ENCODE measurements at places on chromosomes 2 and 18.

DNA sequence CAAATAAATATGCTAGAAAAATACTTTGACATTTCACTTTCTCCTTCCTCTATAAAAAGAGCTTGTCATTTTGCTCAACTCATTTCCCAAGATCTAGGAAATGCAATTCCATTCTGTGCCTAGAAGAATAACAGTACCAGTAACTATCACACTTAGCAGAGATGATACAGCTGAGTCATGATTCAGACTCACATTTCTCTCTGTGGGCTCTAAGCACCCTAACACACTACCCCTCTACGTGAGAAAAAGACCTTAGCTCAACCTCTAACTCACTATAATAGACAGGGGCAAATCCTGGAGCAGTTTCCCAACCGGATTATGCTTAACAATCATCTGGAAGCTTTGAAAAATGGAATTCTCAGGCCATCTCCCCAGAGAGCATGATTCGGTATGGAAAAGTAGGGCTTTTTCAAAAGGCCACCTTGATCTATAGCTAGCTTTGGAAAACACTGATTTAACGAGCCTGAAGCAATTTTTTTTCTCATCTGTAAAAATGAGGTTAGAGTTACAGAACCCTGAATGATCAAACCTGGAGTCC is 1312.3 kb upstream of the PIK3C3 start:
- no peak for DNase-seq

DNA sequence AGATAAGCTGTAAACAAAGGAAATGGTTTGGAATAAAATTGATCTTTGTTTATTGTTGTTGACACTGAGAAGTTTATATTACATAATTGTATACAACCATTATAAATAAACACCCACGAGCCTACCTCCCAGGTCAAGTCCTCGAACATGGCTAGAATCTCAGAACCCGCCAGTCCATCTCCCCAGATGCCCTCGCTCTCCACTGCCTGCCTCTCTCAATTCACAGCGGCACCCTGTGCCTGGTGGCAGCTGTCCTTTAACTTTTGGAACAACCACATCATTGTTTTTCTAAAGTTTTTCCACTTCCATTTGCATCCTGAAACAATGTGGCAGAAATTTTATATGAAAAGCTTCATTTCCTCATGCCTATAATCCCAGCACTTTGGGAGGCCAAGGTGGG is 52.2 kb upstream of the OTOS start:
- DNase-seq: no peak

GRCh38 chr2:75799859-75800258 is 89.1 kb upstream of the GCFC2 start:
- no peak for DNase-seq

GRCh38 chr2:44635725-44636124 is 274.0 kb downstream of the CAMKMT start:
- no peak for DNase-seq

- no peak for DNase-seq
These were observed 39.9 kb downstream of the NCK2 start for GRCh38 chr2:105784589-105784988.

DNA sequence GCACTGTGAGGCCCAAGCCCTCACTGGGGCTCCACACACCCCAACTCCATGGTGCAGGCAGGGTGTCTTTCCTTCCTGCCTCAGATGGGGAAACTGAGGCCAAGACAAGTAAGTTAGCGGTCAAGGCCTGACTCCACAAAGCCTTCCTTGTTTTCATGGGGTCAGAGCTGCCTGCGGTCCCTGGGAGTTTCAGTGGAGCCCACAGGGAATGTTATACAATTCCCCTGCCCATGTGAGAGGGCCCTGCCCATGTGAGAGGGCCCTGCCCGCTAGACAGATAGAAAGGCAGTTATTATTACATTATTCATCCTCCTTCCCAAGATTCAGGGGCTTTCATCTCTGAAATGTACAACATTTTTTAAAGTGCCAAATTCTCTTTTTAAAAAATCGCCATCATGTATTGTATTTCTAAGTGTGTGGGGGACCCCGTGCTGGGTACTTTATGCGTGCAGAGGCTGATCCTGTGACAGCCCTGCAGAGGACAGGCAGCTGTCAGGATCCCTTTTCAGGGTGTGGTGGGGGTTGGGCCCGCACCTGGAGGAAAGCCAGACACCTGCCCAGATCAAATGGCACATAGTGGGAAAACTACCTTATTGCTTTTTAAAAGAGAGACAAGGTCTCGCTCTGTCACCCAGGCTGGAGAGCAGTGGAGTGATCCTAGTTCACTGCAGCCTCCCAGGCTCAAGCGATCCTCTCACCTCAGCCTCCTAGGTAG is 23.4 kb downstream of the FBLN7 start:
- no peak for DNase-seq

DNA sequence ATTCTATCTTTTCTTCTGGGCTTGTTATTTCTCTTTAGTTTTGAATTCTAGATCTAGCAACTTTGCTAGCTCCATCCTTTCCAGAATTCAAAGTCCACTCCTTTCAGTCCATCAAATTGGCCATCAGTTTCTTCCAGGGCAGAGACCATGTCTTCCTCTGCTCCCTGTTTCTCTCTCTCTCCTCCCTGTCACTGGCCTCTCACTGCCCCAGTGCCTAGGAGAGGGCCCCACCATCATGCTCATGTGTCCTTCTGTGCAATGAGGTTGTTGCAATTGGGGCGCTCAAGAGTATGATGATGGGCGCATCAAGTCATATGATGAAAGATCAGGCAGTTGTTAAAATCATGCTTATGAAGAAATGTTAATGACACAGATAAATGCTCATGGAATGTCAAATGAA is 159.2 kb upstream of the HS6ST1 start:
- no peak for DNase-seq

GRCh38 chr2:182858671-182859070 is 7.8 kb downstream of the FRZB start:
- DNase-seq: no peak

- no peak for DNase-seq
These were observed 995.8 kb upstream of the CDH2 start for GRCh38 chr18:29172756-29173067.

GRCh38 chr2:186962085-186962747 is 113.2 kb upstream of the ZSWIM2 start:
- DNase-seq: no peak

DNA sequence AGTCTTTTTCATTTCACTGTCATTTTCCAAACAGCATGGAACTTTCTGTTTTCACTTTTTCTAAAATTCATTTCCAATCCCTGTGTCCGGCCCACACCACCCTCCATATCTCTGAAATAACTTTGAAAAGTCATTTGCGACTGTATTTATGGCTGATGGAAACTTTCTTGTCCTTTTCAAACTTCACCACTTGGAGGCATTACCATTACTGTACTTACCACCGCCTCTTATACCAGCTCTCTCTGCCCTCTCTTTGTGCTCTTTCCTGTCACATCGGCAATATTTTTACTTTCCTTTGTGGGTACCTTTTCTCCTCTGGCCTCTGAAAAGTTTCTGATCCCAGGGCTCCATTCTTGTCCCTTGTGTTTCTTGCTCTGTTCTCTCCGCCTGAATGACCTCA is 39.5 kb upstream of the IL1RL1 start:
- no peak for DNase-seq

DNA sequence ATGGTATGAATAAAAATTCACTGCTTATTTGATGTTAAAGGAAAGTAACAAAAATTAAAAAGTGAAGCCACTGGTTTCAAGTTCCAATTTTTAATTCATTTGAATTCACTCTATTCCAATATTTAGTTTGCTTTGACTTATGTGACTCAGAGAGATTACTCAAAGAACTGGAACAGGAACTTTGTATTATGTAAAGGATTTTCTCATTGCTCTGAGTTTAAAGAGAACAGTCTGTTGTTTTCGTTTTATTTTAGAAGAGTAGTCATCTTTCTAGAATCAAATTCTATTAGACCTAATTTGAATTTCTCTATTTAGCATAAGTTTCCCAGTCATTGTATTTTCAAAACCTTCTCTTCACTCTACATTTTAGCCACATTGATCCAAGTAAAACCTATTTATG is 300.1 kb upstream of the SLC8A1 start:
- no peak for DNase-seq

DNA sequence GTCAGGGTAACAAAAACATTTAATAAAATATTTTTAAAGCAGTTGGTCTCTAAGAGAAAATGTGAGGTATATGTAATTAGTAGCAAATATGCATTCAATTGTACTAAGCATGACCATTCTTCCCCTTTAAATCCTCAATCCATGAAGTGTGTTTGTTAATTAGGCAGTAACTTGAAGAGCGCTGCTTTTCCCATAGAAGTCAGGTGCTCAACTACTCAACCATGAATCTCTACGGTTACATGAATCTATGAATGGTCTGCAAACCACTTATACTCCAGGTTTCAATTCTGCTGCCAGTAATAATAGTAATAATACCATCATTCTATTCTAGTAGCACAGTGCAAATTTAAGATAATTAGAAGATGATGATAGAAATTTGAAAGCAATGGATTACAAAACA is 55.8 kb downstream of the SLC8A1 start:
- no peak for DNase-seq

- DNase-seq: no peak
These were observed 4.9 kb downstream of the STPG4 start for GRCh38 chr2:47150175-47150574.

GRCh38 chr2:133362061-133362476 is 206.2 kb downstream of the NCKAP5 start:
- DNase-seq: no peak

DNA sequence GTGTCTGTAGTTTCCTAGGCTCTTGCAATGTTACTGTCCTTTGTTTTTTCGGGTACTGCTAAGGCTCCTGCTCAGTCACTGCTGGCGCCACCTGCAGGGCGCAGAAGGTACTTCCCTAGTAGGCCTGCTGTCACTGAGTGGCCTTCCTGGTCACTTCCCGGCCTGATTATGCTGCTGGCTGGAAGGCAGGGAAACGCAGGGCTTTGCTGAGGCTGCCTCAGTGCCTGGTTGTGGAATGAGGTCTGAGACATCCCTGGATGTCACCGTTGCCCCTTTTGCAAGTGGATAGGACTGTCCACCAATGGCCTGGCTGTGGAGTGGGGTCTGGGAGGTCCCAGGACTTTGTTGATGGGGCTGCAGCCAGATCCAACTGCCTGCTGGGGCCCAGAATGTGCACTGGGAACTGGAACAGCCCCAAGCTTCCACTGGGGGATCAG is 13.1 kb downstream of the DAW1 start:
- DNase-seq: no peak

DNA sequence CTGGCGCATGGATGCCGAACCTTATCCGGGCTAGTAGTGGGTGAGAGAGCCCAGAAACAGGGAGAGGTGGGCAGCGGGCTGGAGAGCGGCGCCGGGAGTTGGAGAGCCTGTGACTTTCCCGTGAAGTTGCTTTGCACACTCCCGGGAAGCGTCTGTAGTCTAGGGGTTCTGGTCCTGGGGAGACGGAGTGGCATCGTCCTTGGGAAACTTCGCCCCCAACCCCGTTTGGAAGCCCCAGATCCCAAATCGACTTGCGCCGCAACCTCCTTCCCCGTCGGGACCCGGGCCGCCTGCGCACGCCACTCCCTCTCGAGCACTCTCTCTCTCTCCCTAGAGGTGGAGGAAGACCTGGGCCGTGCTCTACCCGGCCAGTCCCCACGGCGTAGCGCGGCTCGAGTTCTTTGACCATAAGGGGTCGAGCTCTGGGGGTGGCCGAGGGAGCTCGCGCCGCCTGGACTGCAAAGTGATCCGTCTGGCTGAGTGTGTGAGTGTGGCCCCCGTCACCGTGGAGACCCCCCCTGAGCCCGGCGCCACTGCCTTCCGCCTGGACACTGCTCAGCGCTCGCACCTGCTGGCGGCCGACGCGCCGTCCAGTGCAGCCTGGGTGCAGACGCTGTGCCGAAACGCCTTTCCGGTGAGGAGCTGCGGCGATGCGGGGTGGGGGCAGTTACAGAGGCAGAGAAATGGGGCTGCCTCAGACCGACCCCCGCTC is 456 bp downstream of the DOK1 start:
- DNase-seq: no peak

GRCh38 chr2:36915627-36916026 is 50.7 kb downstream of the STRN start:
- no peak for DNase-seq

DNA sequence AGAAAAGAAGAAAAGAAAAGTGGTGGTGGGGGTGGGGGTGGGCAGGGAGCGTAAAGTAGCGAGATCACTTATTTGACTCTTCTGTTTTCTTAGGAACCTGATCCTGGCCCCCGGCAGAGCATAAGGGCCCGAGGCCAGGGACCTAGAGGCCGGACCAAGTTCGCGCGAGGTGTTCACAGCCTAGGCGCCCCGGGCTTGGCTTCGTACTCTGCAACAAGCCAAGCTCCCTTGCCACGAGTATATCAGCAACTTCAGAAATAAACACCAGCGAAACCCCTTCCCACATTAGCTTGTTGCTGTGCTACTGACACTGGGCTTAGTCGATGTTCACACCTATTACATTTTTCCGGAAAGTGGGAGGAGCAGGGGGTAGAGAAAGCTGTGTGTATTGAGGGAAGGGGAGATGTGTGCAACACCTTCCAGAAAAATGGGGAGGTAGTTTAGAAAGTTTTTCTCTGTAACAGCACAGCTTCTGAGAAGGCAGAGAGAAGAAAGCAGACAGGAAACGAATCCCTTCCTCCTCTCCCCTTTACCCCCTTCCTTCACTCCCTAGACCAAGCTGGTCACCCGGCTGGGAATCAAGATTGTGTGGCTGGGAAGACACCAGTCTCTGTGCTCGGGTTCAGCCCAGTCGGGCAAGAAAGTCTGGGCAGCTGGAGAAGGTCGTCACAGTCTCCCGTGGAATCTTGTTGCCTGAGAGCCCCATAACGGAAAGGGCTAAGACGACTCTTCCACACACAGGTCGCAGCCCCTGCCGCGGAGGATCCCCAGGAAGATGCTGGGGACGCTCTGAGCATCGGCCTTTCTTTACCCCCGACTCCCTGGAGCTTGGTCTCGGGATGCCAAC is 12.0 kb upstream of the SATB2 start:
- no peak for DNase-seq

GRCh38 chr2:45388541-45389100 is 222.4 kb downstream of the SRBD1 start:
- DNase-seq: no peak

- no peak for DNase-seq
These were observed 165.2 kb upstream of the EPC2 start for GRCh38 chr2:148479398-148479797.

GRCh38 chr18:9706081-9706935 is 1.8 kb upstream of the RAB31 start:
- no peak for DNase-seq

GRCh38 chr2:152635635-152636298 is 81.5 kb downstream of the PRPF40A start:
- DNase-seq: peak; percentile 51

DNA sequence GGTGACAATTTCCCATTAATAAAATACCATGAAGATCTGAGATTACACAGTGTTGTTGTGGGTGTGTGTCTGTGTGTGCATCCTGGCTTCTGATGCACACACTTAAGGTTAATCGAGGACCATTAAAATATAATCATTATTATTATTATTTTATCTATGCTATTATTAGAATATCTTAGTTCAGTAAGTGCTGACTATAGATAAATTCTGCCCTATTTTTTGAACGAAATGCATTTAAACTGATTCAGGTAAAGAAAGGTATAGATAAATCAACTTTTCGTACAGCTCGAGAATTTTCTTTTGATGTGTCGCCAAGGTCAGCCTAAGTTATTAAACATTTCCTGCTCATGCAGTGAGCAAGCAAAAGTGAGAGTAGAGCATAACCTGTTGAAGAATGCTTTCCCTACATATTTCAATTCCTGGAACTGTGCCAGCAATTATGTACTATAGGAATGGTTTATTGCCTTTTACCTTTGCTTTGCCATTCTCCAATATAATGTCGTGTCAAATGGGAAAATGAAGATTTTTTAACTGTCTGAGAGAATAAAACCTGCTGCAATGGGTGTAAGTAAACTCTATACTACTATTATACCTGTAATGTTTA is 25.8 kb downstream of the KCNJ3 start:
- DNase-seq: no peak

GRCh38 chr2:132374961-132375360 is 41.6 kb upstream of the GPR39 start:
- no peak for DNase-seq

Data from activated CD4-positive, CD25-positive, alpha-beta regulatory T cell treated with anti-CD3 and anti-CD28 coated beads, Interleukin-2, amount 50 U/mL, for 16 hours (primary cell).